Gastrocnemius medialis (tissue), 4 donors: ENCODE measurements at places on chromosomes 6 and 20. TPM values are rescaled to one million over a fixed set of nuclear protein-coding genes. Genes with fewer than 3 reads are reported as not detected.

Gene DNAAF9
- total RNA-seq = 56.6 TPM

GRCh38 chr6:123210645-123211044 lies 214.6 kb downstream of the CLVS2 start:
- no peak for DNase-seq

DNA sequence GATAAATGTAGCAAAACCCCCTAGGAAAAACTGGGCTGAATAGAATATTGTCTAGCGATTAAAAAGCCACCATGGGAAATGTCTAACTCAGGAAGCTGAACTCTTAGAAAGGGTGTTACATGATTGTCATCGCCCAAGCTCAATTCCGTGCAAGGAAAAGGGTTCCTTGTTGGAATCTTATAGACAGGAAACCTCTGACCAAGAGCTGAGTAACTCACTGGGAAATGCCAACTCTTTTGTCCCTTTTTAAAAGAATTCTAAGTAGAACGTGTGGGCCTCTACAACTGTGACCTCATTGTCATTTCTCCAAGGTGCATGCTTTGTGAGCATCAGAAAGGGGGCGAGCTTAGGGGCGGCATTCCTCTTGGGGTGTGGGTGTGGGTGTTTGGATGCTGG lies 88.1 kb downstream of the SYNJ2 start:
- no peak for DNase-seq

Gene CPXM1
- total RNA-seq = not detected

DNA sequence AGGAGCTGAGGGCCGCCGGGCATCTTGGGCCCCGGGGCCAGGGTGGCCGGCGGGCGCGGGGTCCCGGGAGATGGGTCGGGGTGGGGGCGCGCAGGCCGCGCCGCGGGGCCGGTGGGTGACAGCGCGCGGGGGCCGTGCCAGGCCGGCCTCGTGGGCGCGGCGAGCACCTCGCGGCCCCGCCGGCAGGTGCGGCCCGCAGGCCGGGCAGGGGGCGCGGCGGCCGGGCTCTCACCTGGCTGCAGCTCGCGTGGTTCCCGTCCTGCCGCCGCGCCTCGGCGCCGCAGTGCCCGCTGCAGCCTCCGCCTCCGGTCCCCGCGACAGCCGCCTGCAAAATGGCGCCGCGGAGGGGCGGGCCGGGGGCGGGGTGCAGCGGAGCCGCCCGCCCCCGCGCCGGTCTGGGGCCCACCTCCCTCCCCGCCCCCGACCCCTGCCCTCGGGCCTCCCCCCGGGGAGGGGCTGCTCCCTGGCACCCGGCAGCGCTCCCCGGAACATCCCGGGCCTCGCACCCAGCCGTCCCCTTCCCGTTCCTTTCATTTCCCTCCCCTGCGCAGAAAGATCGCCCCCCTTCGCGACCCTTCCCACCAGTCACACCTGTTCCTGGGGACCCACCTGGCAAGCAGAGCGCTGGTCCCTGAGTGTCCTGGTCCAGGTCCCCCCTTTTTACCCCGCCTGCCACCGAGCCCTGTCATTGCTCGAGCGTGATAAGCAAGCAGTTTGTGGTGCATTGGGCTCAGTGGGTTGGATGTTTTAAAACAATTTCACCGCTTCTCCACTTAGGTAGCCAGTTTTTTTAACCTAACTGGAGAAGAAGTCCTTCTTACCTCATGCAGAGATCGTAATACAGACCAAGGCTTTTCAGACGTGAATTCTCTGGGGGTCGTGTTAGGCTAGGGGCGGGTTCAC lies at the start of gene SLC23A2:
SLC23A2 (minus strand) TSS at position 337 of the 903 bp plus-strand sequence. CDS start 68,948 bp downstream, outside the sequence.
- no peak for DNase-seq

Gene FRK
- 1.3 TPM for total RNA-seq

- no peak for DNase-seq
These were observed 190.2 kb downstream of the COL9A1 start for GRCh38 chr6:70112716-70113115.

DNA sequence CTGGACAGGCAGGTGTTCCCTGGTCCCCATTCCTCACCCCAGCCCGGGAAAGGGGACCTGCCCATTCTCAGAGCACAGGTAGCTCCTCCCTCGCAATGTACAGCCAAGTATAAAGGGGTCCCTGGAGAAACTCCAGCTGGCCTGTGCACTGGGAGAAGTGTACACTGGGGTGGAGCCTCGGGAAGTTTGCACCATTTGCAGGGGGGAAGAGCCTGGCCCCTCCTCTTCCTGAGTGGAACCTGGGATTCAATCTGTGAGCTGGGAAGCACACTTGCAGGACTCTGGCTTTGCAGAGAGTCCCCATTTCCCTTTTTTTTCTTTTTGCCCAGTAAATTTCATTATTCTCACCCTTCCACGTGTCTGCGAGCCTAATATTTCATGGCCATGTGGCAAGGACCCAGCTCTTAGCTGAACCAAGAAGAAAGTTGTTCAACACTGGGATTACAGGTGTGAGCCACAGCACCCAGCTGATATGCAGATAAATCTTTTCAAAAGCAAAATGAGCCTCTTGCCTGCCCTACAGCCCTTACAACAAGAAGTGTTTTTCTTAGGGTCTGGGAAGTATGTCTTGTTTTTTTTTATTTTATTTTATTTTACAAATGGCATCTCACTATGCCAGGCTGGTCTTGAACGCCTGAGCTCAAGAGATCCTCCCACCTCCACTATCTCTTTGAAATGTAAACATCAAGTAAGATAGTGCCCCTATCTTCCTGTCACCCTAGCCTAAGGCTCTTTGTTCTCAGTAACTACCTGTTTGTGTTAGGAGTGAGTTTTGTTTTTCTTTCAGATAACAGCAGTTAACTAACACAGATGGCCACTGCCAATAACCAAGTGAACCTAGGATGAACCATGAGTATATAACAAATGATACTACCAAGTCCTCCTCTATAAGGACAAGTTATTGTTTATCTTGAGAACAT lies 9.3 kb upstream of the RNGTT start:
- DNase-seq = no peak
